ENCODE measurements at places on chromosomes 12 and 14. TPM values are rescaled to one million over a fixed set of nuclear protein-coding genes. Genes with fewer than 3 reads are reported as not detected.
A peak's percentile ranks its signal among the peaks of the same experiment; 100 is the strongest.

CCDC59 gene
- total RNA-seq: 102 TPM

SLC41A2 gene
- total RNA-seq: 11.5 TPM

- H3K27me3 ChIP-seq: peaks cover 2% of the 10 kb centered on the region
- no peak for DNase-seq
- H3K27ac ChIP-seq: no peak overlapping the region
- no peaks in the 10 kb centered on the region for H3K36me3 ChIP-seq
- H3K4me1 ChIP-seq: no peaks in the 10 kb centered on the region
Observed at GRCh38 chr12:130219929-130220705, 57.9 kb downstream of the FZD10 start.

- no peak overlapping the region for H3K27ac ChIP-seq
- no peaks in the 10 kb centered on the region for H3K36me3 ChIP-seq
- H3K27me3 ChIP-seq: no peaks in the 10 kb centered on the region
- H3K4me1 ChIP-seq: no peaks in the 10 kb centered on the region
- DNase-seq: no peak
Observed at GRCh38 chr14:75971509-75971908, 10.3 kb downstream of the TGFB3 start.

- H3K4me3 ChIP-seq: no peak overlapping the region
- H3K4me1 ChIP-seq: no peaks in the 10 kb centered on the region
- H3K27me3 ChIP-seq: peaks cover 3% of the 10 kb centered on the region
- no peak overlapping the region for H3K27ac ChIP-seq
Observed at GRCh38 chr12:108967869-108968540, 52.9 kb downstream of the SVOP start.

- H3K27ac ChIP-seq: peak overlapping the region; percentile 9
- H3K4me1 ChIP-seq: peaks cover 13% of the 10 kb centered on the region
- H3K4me3 ChIP-seq: peak overlapping the region; percentile 57
- peaks cover 12% of the 10 kb centered on the region for H3K36me3 ChIP-seq
- DNase-seq: no peak
- H3K27me3 ChIP-seq: no peaks in the 10 kb centered on the region
Observed at GRCh38 chr14:70988452-70988851, 81.2 kb downstream of the PCNX1 start.

- DNase-seq: no peak
- H3K4me1 ChIP-seq: no peaks in the 10 kb centered on the region
- no peak overlapping the region for H3K27ac ChIP-seq
- no peaks in the 10 kb centered on the region for H3K36me3 ChIP-seq
Observed at GRCh38 chr12:63985456-63985855, 141.0 kb downstream of the SRGAP1 start.

MYL2 gene
- not detected for total RNA-seq

Measured in activated CD4-positive, alpha-beta T cell treated with anti-CD3 and anti-CD28 coated beads, Interleukin-2, amount 10 ng/mL, durations not matched to agents 24 days and 14 days (primary cell).